ENCODE measurements at places on chromosomes 2 and 18.

- no peak for DNase-seq
Observed at GRCh38 chr2:2238726-2239269, 92.3 kb downstream of the MYT1L start.

GRCh38 chr18:26703170-26703930 lies 155.0 kb upstream of the KCTD1 start:
- no peak for DNase-seq

- no peak for DNase-seq
Observed at GRCh38 chr18:74579496-74580065, 18.1 kb upstream of the ZNF407 start.

DNA sequence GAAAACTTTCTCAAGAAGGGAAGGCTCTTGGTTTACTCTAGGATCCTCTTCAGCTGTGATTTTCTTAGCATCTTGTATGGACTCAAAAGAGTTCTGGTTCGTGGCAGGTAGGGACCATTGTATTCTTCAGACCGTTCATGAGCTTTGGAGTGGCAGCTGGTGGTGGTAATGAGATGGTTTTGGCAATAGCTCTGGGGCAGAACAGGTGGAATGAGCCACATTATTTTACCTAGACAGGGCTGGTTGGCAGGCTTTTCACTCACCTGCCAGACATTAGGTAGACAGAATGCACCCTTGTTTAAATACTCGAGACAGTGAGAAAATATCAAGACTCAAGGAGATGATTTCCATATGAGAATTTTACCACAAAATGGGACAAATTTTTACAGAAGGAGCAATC lies 26.2 kb upstream of the MGAT5 start:
- no peak for DNase-seq

DNA sequence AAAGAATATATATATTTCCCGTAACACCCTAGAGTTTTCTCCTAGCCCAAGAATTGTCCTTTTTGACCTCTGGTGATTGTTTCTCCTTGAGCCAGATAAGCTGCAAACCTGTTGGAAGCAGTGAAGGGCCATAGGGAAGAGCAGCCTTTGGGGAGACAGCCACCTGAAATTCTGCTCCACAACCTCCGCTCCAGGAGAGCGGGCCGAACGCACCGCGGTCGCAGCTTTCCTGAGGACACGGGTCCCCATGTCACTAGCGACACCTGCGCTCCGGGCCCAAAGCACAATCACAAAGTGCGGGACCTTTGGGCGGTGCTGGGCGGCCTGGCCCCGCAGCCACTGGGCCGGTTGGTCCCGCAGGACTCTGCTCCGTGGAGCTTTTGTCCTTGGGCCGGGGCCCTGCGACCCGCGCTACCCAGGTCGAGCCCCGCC lies 557 bp upstream of the DSG2 start:
- DNase-seq, result no peak

- no peak for DNase-seq
Observed at GRCh38 chr2:128449226-128450061, 130.8 kb upstream of the HS6ST1 start.

DNA sequence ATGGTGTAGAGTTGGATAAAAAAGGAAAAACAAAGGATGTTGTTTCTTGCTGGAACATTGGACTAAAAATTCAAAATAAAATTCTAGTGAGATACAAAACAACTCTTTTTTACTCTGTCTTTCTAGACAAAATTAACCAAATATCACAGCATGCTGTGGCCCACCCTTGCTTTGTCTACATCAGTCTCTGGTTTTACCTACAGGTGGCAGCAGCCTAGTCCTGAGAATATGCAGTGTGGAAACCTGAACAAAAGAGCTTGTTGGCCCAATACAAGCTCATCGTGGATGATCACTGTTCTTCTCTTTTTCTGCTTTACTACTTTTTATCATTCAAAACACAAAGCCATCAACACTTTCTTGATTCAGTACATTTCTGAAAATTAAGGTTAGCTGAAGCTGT lies 210.4 kb downstream of the CDH19 start:
- no peak for DNase-seq

- no peak for DNase-seq
Observed at GRCh38 chr2:38572167-38572566, 30.6 kb downstream of the HNRNPLL start.

GRCh38 chr2:165198181-165198580 lies 5.7 kb downstream of the SCN3A start:
- DNase-seq, result no peak

GRCh38 chr2:200862532-200863000 lies 1.9 kb downstream of the CLK1 start:
- DNase-seq, result no peak

GRCh38 chr2:237500681-237501424 lies 13.8 kb downstream of the MLPH start:
- no peak for DNase-seq

- DNase-seq, result no peak
Observed at GRCh38 chr2:232458661-232459418, 2.9 kb downstream of the ALPI start.

DNA sequence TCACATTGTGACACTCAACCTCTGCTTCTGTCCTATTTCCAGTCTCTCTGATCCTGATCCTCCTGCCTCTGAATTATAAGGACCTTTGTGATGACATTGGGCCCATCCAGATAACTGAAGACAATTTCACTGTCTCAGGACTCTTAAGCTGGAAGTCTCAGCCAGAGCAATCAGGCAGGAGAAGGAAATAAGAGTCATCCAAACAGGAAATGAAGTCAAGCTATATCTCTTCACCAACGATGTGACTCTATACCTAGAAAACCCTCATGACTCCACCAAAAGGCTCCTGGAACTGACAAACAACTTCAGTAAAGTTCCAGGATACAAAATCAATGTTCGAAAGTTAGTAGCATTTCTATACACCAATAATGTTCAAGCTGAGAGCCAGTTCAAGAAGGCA lies 29.3 kb upstream of the TWIST2 start:
- no peak for DNase-seq

- no peak for DNase-seq
Observed at GRCh38 chr18:32595832-32596231, 125.2 kb upstream of the GAREM1 start.

DNA sequence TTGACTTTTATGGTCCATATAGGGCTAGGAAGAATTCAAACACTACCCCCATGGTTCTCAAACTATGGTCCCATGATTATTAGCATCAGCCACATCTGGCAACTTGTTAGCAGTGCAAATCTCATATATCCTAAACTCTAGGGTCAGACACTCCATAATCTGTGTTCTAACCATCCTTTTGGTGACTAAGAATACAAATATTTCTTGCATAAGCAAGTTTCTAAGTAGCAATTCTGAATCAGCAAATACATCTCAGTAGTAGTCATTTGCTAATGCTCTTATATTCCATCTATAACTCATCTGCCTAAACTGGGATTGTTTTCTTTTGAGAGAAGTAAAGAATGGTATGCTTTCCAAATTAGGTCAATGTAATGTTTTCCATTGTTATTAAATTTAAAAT lies 447.3 kb downstream of the TMX3 start:
- no peak for DNase-seq

GRCh38 chr2:715038-715437 lies 37.8 kb upstream of the TMEM18 start:
- DNase-seq, result no peak

DNA sequence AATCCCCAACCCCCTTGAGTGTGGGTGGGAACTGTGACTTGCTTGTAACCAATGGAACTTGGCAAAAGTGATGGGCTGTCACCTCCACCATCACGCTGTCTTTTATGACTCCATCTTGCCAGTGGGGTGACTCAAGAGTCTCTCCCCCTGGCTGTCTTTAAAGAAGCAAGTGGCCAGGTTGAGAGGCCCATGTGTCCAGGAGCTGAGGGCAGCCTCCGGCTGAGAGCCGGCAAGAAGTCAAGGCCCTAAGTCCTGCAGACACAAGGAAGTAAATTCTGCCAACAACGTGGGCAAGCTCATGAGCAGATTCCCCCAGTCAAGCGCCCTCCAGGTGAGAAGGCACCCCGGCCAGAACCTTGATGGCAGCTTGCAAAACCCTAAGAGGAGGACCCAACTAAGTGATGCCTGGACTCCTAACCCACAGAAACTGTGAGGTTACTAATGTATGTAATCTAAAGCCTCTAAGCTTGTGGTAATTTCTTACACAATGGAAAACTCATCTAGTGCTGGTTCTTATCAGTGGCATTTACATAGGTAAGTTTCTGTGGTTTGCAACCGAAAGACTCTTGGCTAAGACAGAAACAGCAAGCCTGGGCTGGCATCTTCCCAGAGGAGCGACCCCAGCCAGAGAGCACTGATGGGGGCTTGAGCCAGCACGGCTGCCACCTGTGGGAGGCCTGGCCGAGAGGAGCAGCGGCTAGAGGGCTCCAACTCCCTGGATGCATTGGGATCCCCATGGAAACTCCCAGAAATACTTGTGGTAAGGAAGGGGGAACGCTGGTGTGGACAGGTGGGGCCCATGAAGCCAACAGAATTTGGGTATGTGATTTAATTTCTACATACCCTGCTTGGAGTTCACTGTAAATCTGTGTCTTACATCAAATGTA lies 49.3 kb downstream of the CIB4 start:
- DNase-seq, result no peak

- DNase-seq, result no peak
Observed at GRCh38 chr18:27007880-27008279, 142.4 kb upstream of the AQP4 start.

GRCh38 chr2:2252179-2252578 lies 78.9 kb downstream of the MYT1L start:
- no peak for DNase-seq

GRCh38 chr18:79857082-79857671 lies 59.4 kb downstream of the KCNG2 start:
- DNase-seq, result peak; percentile 33

DNA sequence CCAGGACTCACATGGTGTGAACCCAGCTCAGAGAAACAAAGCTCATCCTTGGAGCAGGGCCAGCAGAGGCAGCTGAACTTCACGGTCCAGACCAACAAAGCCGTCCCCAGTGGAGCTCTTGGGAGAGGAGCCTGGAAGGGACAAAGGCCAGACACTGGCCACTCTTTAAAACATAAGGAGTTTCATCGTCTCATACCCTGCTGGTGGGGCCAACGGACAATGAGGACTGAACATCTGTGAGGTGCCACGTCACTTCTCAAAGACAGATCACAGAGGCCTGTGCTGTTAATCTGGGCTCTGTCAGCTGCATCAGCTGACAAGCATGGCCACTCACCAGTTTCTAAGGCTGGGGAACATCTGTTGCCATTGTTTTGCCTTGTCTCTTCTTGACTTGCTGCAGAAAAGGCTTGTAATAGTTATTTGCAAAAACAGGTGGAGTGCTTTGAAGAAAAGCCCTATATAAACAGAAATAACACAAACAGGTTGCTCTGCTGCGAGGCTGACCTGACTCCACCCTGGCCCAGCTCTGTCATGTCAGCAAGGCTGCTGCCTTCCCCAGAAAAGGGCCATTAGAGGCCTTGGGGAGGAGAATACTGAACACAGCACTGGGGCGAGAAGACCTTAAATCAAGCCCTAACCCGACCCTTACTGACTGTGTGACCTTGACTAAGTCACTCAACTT lies 68.1 kb upstream of the DAPL1 start:
- DNase-seq, result peak; percentile 33

Data from NCI-H1694 treated with DMSO at 0.1 percent for 48 hours (cell line).